Heart right ventricle (tissue), 16 donors: ENCODE measurements at places on chromosomes 6 and 20. TPM values are rescaled to one million over a fixed set of nuclear protein-coding genes. Genes with fewer than 3 reads are reported as not detected.
A peak's percentile ranks its signal among the peaks of the same experiment; 100 is the strongest.

DNA sequence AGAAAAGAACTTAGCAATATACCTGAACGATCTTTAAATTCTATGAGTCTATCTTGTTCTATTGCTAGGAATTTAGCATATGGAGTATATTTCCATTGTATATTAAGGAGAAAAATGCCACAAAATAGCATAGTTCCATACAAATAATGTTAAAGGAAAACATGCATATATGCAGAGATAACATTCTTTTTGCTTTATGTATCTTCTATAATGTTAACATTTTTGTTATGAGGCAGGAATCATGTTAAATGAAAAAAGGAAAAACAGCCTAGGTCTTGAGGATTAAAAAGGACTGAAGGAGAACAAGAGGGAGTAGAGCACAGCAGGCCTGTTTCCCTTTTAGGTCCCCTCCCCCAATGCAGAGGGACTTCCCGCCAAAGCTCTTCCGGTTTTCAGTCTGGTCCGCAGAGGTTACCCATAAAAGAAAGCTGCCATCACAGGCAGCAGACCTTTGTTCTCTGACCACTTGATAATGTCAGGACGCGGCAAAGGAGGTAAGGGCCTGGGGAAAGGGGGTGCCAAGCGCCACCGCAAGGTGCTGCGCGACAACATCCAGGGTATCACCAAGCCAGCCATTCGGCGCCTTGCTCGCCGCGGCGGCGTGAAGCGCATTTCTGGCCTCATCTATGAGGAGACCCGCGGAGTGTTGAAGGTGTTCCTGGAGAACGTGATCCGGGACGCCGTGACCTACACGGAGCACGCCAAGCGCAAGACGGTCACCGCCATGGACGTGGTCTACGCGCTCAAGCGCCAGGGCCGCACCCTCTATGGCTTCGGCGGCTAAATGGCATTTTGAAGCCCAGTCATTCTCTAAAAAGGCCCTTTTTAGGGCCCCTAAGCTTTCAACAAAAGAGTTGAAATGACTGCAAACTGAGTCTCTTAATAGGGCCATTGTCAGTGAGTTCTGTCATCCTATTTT, 108.4 kb upstream of the PRSS16 start:
- peak overlapping the region; percentile 85 for H3K27ac ChIP-seq
- H3K36me3 ChIP-seq: no peaks in the 10 kb centered on the region
- peaks cover 9% of the 10 kb centered on the region for H3K4me1 ChIP-seq
- DNase-seq: peak; percentile 73
- peak overlapping the region; percentile 68 for H3K4me3 ChIP-seq

The HLA-DQB1 gene
- total RNA-seq: 8.5 TPM

- peak; percentile 90 for DNase-seq
- peaks cover 66% of the 10 kb centered on the region for H3K4me1 ChIP-seq
- peak overlapping the region; percentile 66 for H3K4me3 ChIP-seq
- no peaks in the 10 kb centered on the region for H3K36me3 ChIP-seq
- no peaks in the 10 kb centered on the region for H3K27me3 ChIP-seq
These were observed 1.0 kb downstream of the PXDC1 start for GRCh38 chr6:3750317-3751076.

DNA sequence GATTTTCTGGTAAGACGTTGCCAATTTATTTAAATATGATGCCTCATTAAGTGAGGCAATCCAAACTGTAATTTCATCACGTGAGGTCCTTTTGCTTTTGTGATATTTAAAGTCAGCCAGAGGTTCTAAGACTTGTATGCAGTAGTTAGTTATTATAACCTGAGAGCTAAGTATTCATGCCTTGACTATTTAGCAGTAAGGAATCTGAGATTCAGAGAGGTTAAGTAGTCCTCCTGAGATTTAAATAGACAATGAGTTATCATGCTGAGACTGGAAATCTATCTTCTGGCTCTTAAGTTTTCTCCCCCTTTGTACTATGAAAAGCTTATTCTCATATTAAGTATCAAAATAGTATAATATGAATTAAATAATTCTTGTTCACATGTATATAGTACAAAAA, 158.0 kb downstream of the UTRN start:
- H3K4me1 ChIP-seq: no peaks in the 10 kb centered on the region
- H3K27me3 ChIP-seq: no peaks in the 10 kb centered on the region
- no peak overlapping the region for H3K27ac ChIP-seq
- DNase-seq: no peak
- no peak overlapping the region for H3K4me3 ChIP-seq
- no peaks in the 10 kb centered on the region for H3K36me3 ChIP-seq

The FILIP1 gene
- 158 TPM for total RNA-seq

The MYMX gene
- not detected for total RNA-seq

GRCh38 chr6:157579467-157580031, 198.6 kb downstream of the ZDHHC14 start:
- no peak overlapping the region for H3K27ac ChIP-seq
- H3K4me1 ChIP-seq: peaks cover 30% of the 10 kb centered on the region
- no peak overlapping the region for H3K4me3 ChIP-seq
- no peaks in the 10 kb centered on the region for H3K36me3 ChIP-seq
- no peak for DNase-seq
- no peaks in the 10 kb centered on the region for H3K27me3 ChIP-seq

DNA sequence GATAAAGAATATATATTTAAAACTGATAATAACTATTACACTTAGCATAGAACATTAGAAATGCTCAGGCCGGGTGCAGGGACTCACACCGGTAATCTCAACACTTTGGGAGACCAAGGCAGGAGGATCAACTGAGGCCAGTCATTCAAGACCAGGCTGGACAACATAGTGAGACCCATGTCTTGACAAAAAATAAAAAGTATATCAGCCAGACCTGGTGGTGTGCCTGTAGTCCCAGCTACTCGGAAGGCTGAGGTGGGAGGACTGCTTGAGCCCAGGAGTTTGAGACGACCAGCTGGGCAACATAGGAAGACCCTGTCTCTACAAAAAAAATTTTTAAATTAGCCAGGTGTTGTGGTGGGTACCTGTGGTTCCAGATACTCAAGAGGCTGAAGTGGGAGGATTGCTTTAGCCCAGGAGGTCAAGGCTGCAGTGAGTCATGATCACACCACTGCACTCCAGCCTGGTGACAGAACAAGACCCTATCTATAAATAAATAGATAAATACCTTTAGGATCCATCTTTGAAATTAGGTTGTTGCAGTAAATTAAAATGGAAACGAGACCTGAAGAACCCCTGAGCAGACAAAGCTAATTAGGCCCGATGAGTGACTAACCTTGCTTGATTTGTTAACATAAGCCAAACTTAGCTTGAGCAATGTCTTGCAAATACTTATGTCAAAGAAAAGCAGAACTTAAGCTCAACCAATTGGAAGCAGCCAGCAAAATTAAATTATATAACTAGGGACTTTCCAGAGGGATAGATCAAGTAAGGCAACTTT, 75.8 kb upstream of the E2F3 start:
- DNase-seq: no peak
- H3K27me3 ChIP-seq: no peaks in the 10 kb centered on the region
- H3K4me3 ChIP-seq: no peak overlapping the region
- no peaks in the 10 kb centered on the region for H3K36me3 ChIP-seq
- no peak overlapping the region for H3K27ac ChIP-seq

- no peaks in the 10 kb centered on the region for H3K36me3 ChIP-seq
- H3K4me3 ChIP-seq: no peak overlapping the region
- H3K27me3 ChIP-seq: no peaks in the 10 kb centered on the region
- no peaks in the 10 kb centered on the region for H3K4me1 ChIP-seq
- no peak for DNase-seq
These were observed 197.1 kb upstream of the RIN2 start for GRCh38 chr20:19560881-19561480.

- no peak overlapping the region for H3K27ac ChIP-seq
- peaks cover 27% of the 10 kb centered on the region for H3K27me3 ChIP-seq
- peak; percentile 53 for DNase-seq
- H3K4me1 ChIP-seq: peaks cover 15% of the 10 kb centered on the region
These were observed 42.6 kb downstream of the TRIM27 start for GRCh38 chr6:28880894-28881780.

The SLC16A10 gene
- 4.4 TPM for total RNA-seq

DNA sequence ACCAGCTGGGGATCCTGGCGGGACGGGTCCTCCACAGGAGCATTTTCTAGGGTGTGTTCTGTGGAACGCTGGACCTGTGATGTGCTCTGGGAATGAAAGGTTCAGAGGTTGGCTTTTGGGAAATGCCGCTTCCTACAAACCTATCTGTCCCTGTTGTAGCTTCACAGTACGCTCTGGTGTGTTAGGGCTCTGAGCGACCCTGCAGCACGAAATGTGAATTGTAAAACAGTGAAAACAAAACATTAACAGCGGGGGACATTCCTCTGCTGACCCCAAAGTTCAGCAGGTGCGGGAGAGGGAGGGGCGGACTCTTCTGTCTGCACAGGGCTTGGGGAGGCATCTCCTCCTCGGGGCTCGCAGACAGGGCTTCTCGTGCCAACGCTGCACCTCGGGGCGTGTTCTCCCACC, 155.9 kb downstream of the NRN1 start:
- H3K27ac ChIP-seq: no peak overlapping the region
- no peak for DNase-seq
- H3K4me3 ChIP-seq: no peak overlapping the region
- H3K4me1 ChIP-seq: peaks cover 6% of the 10 kb centered on the region
- peaks cover 35% of the 10 kb centered on the region for H3K27me3 ChIP-seq

The OOEP gene
- not detected for total RNA-seq

GRCh38 chr6:26025047-26025893, 62.0 kb upstream of the HFE start:
- H3K36me3 ChIP-seq: no peaks in the 10 kb centered on the region
- peak overlapping the region; percentile 94 for H3K27ac ChIP-seq
- DNase-seq: no peak
- H3K27me3 ChIP-seq: no peaks in the 10 kb centered on the region

DNA sequence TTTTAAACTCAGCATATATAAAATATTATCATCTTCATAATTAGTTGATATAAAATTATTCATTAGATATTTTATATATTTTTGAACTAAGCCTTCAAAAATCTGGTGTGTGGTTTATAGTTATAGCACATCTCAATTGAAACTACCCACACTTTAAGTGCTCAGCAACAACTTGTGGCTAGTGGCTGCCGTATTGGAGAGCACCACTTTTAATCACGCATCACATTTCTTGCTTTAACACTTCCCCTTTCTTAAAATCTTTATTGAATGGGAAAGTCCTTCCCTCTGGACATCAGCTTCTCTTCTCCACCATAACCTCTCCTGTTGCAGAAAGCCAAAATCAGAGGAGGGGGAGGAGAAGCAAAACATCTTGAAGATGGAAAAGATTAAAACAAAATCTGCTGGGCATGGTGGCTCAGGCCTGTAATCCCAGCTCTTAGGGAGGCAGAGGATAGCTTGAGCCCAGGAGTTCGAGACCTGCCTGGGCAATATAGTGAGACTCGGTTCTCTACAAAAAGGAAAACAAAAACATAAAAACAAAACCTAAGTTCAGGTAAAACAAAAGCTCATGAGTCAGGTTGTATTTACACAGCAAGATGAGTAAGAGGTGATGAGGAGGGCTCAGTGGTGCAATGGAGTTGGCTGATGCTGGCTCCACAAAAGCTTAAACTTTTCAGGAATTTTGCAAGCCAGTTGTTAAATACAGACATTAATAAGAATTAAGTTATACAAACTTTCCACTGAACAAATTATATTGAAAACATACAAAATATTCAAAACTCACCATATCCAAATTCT, 237.0 kb upstream of the SUPT3H start:
- H3K27me3 ChIP-seq: no peaks in the 10 kb centered on the region
- H3K36me3 ChIP-seq: no peaks in the 10 kb centered on the region

The TPMT gene
- total RNA-seq: 11.6 TPM

DNA sequence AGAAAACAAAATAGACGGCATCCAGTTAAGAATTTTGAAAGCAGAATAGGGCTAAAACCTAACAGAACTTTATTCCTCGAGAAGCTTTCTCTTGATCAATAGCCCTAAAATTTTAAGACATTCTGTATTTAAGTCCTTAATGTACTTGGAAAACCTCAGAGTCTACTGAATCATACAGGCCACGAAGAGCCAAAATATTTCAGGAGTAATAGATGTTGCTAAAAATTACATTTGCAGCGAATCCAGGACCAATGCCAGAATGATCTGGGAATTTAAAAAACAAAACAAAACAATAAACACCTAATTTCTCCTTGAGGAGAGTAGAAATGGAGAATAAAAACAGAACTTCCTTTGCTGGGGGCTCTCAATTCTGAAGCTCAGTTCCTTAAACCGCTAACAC, 23.3 kb downstream of the ATXN1 start:
- H3K27ac ChIP-seq: peak overlapping the region; percentile 18
- H3K4me3 ChIP-seq: peak overlapping the region; percentile 4
- H3K36me3 ChIP-seq: peaks cover 15% of the 10 kb centered on the region
- H3K27me3 ChIP-seq: no peaks in the 10 kb centered on the region
